ENCODE measurements at places on chromosomes 6 and 20.

DNA sequence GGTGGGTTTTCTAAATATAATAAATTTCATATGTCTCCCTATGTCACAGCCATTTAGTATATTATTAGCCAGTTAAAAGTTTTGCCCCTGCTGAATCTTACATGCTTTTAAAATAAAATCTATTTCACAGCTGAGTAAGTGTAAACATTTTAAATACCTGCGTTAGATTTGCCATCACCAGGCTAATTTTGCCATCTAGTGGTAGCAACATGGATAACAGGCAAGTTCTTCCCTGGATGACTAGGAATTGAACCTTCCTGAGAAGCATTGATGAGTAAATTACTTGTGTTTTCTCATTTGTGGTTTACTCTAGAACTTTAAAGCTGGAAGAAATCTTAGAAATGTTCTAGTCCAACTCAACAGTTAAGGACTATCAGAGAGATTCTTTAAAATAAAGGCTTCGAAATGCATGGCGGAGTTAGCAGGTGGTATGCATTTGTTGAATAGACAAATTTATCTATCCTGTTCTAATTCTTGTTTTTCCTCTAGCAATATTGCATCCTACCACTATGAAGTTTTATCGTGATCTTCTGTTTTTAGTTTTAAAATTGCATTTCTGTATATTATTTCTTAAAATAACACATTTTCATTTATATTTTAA is 2.6 kb downstream of the PRSS35 start:
- DNase-seq: no peak

DNA sequence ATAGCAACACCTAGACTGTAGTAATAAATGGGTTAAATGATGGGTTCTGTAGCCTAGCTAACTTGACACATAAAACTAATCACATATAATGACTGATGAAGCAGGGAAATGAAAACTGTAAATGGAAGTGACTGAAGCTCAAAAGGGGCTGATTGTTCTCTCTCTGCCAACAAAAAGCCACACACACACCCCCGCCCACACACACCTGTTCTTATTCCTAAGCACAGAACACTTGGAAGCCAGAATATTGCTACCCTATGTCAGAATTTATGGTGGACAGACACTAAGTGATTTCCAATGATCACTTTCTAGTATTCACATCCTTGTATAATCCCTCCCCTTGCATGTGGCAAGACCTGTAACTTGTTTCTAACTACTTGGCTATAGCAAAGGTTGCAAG is 603.5 kb downstream of the UTRN start:
- DNase-seq: no peak

GRCh38 chr20:60212695-60213094 is 254.5 kb downstream of the CDH26 start:
- DNase-seq: no peak

DNA sequence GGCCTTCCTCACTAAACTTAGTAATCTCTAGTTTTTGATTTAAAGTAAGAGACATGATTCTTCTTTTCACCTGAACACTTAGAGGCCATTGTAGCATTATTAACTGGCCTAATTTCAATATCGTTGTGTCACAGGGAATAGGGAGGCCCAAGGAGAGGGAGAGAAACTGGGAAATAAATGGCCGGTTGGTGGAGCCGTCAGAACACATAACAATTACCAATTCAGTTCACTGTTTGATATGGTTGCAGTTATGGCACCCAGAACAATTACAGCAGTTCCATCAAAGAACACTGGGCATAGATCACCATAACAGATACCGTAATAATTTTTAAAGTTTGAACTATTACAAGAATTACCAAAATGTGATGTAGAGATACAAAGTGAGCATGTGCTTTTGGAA is 9.1 kb upstream of the GLYATL3 start:
- no peak for DNase-seq

DNA sequence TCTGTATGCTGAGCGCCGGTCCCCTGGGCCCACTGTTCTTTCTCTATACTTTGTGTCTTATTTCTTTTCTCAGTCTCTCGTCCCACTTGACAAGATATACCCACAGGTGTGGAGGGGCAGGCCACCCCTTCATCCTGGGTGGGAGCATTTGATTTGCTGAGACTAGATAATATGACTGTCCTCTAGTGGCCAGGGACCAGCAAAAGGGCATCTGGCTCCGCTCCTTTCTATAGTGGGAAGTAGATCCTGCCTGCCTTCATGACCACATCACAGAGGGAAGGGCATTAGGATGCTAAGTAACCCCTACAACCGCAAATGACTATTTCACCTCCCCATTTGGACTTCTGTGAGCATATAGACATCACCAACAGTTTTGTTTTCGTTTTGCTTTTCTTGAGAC is 64.5 kb downstream of the TRMT6 start:
- no peak for DNase-seq

GRCh38 chr6:144304223-144304848 is 19.2 kb downstream of the UTRN start:
- no peak for DNase-seq

GRCh38 chr6:168190646-168191443 is 111.8 kb upstream of the FRMD1 start:
- no peak for DNase-seq

DNA sequence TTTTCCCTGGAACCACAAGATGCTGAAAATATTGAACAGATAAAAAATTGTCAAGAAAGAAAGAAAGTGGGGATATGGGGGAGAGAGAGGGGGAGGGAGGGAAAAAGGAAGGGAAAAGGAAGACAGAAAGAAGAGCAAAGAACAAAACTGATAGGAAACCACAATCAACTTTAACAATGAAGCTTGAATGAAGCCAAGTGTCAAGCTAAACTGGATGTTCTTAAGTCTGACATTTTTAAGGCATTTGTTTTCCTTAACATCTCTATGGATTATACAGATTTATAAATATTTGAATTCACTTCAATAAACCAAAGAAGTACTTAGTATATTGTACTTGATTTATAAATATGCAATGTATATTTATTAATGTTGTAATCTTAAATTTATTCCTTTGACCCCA is 197.6 kb upstream of the SMLR1 start:
- no peak for DNase-seq

DNA sequence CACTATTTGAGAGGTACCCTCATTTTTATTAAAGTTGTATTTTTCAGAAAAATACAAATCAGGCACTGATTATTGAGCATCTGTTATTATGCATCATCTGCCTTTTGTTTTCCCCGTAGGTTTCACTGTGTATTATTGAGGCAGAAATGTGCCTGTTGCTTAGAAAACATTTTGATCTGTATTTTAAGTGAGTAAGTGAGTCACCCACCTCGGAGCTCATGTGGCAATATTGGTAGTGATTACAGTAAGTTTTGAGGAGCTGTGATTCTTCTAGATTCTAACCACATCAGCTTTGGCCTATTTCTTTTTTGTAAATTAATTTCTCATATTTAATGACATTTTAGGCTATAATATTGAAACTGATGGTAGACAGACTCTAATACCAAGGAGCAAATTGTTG is 59.6 kb upstream of the LAMP5 start:
- no peak for DNase-seq

GRCh38 chr6:13438126-13438525 is 49.3 kb downstream of the GFOD1 start:
- DNase-seq: no peak

DNA sequence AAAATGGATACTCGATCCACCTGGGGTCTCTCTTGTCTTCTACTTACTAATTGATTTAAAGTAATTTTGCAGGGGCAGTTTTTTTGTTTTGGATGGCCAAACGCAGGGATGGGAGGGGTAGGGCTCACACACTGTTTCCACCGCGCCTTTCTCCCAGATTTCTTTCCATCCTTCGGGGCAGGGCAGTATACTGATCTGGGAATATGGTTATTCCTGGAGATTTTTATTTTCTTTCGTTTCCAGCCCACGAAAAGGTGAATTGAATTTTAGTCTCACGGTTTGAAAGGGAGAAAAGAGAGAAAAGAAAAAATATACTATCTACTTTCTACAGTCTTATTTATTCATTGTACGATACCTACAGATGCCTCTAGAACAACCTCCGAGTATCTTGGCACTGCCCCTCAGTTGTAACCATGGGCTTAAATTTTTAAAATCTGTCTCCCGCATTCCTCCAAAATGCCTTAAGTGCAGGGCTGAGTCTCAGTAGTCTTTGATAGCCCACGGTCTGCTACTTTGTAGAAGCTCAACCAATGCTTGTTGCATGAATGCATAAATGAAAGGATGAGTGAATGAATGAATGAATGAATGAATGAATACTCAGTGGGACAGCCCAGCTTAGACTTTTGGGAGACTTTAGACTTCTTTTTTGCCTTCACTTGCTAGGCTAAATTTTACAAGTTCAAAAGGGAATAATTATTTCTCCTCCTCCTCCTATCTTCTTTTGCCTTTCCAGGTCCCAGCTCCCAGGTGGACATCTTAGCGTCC is 18.1 kb upstream of the TRIM27 start:
- no peak for DNase-seq
